Colonic mucosa (tissue), 4 donors: ENCODE measurements at places on chromosomes 2 and 18. TPM values are rescaled to one million over a fixed set of nuclear protein-coding genes. Genes with fewer than 3 reads are reported as not detected.
A peak's percentile ranks its signal among the peaks of the same experiment; 100 is the strongest.

DNA sequence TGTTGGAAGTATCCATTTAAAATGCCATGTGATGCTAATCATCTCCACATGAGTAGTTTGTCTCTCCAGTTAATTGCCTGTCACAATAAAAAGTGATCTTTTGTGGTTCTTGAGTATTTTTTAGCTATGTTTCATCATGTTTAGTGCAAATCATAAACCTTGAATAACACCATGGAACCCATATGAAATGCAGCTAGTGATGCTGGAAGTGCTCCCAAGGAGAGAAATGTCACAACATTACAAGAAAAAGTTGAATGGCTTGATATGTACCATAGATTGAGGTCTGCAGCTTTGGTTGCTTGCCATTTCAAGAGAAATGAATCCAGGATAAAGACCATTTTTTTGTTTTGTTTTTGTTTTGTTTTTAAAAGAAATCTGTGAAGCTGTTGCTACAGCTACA lies 14.3 kb downstream of the PTPN4 start:
- no peak for DNase-seq

DNA sequence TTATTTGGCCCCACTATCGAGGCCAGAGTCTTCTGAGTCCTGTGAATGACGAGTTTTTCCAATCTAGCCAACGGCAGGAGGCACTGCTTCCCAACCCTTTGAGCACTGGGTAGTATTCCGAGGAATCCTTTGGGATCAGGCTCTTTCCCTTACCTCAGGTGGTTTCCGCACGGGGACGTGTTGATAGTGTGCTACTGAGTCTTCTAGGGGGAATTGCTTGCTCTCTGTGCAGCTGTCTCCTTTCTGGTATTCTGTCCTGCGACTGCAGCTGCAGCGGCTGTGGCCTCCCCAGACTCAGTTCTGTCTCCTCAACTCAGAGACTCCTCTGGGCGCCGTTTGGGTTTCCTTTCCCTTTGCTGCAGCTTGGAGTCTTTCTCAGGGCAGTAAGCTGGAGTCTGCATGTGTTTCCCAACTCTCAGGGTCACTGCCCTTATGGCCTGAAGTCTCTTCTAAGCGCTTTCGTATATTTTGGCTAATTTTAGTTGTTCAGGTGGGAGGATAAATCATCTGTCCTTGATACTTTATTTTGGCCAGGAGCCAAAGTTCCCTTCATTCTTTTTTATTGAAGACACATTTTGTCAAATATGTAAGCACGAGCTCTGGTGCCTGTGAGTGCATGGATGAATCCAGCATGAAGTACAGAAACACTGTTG lies 118.4 kb downstream of the MAP4K4 start:
- DNase-seq = no peak

- DNase-seq = no peak
Measured at GRCh38 chr2:56500317-56500716, 316.5 kb downstream of the CCDC85A start.

- DNase-seq = no peak
Measured at GRCh38 chr2:127414638-127415592, 3.3 kb upstream of the PROC start.

DNA sequence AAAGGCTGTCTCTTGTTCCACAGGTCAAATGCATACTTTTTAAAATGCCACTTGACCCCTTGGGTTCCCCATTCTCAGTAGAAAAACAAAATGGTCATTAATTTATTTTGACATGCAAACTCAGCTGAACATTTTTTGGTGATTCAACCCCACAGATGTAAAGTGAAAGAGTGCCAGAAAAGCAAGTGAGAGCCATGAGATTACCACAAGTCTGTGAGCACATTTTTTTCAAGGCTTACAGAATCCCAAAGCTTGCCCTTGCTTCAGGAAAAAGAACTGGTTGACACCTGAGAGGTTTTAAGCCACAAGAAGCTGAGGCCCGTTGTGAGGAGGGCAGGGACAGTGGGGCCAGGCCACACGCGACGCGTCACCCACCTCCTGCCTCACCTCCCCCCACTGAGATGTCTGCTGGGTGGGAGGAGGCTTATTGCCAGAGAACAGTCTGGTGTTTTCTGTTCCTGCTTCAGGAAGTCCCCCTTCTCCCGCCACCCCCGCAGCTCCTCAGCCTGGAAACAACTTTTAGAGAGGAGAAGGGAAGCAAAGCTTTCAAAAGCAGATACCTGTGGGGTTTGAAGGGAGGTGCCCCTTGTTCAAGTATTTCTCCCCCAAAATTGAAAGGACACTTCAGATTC lies 70.4 kb upstream of the CYP1B1 start:
- DNase-seq = no peak

- no peak for DNase-seq
Measured at GRCh38 chr2:111239107-111239506, 118.4 kb downstream of the BCL2L11 start.

DNA sequence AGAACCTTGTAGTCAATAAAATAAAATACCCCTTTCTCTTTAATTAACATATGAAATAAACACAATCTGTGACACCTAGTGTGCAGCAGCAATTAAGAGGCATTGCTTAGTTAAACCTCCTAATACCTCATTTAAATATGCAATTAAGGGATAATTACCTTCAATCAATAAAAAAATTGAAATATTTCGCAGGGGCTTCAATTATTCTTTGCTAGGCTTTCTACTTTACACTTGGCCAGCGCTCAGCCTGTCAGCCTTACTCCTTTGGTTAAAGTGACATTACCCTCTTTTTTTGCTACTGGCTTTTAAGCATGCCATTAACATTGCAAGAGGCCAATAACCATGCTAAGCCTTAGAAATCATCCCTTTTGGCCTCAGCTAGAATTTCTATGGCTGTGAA lies 327.5 kb upstream of the ZNF521 start:
- no peak for DNase-seq

DNA sequence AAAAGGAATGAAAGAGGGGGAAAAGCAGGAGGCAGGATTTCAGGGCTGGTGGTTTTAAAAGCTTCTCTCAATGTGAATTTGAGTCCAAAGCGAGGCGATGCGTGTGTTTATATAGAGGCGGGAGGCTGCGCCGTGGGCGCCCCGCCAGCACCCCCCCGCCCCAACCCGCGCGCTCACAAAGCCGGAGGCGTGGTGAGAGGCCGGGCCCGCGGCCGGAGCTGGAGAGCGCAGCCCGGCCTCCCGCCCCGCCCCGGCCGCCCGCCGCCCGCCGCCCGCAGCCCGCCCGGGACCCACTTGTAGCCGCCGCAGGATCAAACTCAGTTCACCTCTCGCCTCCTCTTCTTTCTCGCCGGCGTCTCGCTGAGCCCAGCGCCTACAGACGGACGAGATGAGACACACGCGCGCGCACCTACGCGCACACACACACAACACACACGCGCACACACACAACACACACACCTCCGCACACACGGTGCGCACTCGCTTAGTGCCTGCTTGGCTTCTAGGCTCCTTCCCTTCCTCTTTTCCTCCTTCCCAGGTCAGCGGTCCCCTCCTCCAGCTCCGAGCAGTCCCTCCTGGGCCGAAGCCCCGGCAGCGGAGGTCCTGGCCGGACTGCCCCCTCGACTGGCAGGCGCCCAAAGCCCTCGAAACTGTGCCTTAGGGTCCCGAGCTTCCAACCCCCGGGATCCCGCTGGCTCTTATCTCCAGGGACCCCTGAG lies 1.3 kb upstream of the CYP26B1 start:
- DNase-seq = peak; percentile 60

DNA sequence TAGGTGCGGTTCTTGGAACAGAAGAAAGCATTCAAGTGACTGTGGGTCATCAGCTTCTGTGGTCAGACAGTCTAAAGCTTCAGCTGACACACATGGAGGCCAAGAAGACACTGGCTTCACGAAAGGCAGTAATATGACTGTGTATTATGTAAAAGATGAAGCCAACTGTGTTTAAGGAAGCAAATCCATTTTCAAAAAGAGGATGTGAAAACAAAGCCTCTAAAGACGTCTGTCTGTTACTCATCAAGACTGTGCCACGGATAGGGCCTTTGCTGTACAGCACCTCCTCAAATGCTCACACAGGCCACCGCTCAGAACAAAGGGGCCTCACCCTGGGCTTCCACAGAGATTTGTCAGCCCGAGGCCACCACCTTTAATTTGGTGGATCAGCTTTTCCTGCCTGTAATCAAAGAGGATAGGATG lies 21.1 kb upstream of the TMEM163 start:
- no peak for DNase-seq

DNA sequence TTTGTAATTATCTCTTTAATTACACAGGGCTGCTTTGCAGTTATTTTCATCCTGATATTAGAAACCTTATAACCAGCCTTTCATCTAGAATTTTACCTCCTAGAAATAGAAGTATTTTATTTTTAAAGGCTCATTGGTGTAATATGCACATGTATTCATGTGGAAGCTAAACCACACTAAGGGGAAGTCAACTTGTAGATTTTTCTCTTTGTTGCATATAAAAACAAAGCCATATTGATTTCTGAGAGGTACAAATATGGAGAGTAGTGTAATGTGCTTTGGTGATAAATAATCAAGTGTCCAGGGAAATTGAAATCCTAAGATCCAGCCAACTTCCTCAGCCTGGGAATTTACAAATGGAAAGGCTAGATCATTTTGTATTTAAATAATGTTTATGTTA lies 301.2 kb downstream of the LRATD1 start:
- no peak for DNase-seq

DNA sequence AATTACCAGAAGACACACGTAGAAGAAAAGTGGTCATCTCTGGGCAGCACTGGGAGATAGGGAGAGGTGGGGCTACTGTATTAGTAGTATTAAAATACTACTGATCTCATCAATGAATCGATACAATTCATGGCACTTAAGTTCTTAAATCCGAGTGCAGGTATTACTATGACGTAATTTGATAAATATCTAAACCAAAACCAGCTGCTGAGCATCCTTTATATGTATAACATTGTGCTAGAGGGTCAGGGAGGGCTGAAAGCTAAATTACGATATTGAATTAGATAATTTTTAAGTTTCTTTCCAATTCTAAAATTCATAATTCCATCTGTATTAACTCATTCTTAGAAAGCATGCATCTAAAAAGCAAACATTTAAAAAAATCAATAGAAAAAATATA lies 25.3 kb downstream of the DARS1 start:
- DNase-seq = no peak

DNA sequence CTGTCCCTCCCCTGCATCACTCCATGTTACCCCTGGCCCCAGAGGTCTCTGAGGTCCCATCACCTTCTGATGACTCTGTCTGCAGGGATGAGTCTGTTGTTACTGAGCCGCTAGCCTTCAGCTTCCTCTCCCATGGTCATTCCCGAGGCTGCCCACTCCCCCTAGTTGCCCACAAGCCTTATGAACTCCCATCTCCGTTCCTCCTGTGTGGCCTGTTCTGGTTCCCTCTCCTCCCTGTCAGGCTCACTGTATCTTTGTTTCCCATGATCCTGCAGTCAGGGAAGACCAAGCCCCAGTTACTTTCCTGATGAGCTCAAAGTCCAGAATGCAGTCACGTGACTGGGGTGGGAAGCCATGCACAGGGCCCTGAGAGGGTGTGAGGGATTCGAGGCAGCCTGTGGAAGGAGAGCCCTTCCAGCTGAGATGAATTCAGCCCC lies 39.5 kb downstream of the INPP4A start:
- peak; percentile 77 for DNase-seq

DNA sequence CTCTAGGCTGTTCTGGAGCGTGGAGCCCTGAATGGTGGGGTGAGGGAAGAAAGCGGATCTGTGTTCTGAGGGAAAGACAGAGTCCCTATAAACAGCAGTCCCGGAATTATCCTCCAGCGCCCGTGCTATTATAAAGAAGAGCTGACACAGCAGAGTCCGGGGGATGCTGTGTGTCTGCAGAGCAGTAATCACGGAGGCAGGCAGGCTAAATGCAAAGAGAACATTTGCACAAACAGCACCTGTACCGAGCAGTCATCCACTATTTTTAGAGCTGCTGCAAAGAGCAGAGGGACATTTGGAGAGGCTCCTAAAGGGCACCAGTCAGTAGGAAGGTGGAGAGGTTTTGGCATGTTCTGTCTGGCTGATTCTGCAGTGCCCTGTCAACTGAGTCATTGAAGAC lies 293.8 kb upstream of the SLC14A2 start:
- no peak for DNase-seq

- DNase-seq = no peak
Measured at GRCh38 chr2:175804122-175804521, 197.9 kb downstream of the LNPK start.

The GPR39 gene
- total RNA-seq = 12.3 TPM

The FBXO36 gene
- total RNA-seq = 0.77 TPM

The EPHA4 gene
- 8.9 TPM for total RNA-seq

The IL36G gene
- total RNA-seq = 0.40 TPM

The CLHC1 gene
- total RNA-seq = 8.9 TPM
